Activated naive CD4-positive, alpha-beta T cell treated with Interleukin-2 at 50 U/mL for 16 hours (primary cell): ENCODE measurements at places on chromosomes 12 and 14.

- DNase-seq, result no peak
Observed at GRCh38 chr14:73027546-73027945, 640 bp upstream of the ZFYVE1 start.

GRCh38 chr12:42119085-42119633, 25.5 kb downstream of the GXYLT1 start:
- DNase-seq, result no peak

- no peak for DNase-seq
Observed at GRCh38 chr14:100748403-100748802, 21.7 kb downstream of the DLK1 start.

DNA sequence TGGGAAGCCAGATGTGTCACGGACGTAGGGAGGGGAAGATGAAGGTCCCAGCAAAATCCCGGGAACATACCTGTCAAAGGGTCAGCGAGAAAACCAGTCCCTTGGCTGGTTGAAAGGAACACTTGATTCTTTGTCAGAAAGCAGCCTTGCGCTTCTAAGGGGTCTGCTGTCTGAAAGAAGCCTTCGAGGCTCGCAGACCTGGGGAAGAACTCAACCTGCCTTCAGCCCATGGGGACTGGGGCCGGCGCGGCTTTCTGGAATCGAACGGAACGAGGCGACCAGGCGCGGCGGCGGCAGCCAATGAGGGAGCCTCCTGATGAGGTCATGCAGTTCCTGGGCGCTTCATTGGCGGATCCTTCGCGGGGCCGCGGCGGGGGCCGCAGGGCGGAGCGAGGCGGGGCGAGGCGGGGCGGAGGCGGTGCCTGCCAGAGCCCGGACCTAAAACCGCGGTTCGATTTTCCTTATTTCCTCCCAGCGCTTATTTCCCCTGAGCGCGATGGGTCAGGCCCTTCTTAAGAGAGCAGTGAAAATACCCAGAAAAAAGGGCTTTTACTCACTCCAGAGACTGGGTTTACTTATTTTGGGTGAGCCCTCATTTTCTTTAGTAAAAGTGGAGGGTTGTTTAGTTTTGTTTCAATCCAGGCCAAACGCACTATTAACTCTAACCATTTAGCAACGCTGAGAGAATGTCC, 11.8 kb upstream of the TTC7B start:
- peak; percentile 92 for DNase-seq

GRCh38 chr12:53211476-53212381, 4.7 kb upstream of the ITGB7 start:
- no peak for DNase-seq

GRCh38 chr12:52528641-52529143, 8.5 kb upstream of the KRT5 start:
- no peak for DNase-seq

DNA sequence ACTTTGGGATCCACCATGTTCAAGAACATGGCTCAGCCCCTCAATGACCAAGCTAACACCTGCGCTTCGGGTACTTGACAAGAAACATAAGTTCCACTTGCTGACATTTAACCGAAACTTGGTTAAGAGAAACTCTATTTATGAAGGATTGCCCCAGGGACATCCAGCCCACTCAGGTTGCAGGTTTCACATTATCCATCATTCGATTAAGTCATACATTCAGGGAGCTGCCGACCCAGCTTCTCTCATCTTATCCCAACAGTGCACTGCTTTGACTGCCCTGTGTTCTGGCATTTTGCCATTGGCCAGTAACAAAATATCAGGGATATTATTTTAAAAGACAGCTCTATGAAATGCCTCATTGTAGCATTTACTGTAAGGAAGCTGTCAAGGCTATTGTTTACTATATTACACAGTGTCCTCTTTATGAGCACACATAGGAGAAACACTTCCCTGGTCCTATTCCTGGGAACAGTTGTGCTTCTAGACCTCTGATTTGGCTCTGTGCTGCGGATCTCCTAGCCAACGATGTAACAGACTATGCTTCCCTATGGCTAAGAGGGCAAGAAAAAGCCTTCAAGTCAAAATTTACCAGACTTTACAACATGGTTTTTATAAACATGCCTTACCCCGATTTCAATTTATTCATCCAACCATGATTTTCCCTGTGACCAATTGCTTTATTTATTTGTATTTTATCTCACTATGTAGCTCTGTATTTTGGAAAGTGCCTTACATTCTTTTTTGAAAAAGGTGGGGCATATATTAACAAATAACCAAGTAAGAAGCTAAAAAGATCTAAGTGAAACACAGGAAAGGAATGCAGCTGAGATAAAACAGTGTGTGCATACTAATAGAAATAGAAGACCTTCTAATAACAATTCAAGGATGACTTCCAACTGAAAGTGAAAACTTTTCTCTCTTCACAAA, 109.3 kb downstream of the ITPR2 start:
- DNase-seq, result no peak

DNA sequence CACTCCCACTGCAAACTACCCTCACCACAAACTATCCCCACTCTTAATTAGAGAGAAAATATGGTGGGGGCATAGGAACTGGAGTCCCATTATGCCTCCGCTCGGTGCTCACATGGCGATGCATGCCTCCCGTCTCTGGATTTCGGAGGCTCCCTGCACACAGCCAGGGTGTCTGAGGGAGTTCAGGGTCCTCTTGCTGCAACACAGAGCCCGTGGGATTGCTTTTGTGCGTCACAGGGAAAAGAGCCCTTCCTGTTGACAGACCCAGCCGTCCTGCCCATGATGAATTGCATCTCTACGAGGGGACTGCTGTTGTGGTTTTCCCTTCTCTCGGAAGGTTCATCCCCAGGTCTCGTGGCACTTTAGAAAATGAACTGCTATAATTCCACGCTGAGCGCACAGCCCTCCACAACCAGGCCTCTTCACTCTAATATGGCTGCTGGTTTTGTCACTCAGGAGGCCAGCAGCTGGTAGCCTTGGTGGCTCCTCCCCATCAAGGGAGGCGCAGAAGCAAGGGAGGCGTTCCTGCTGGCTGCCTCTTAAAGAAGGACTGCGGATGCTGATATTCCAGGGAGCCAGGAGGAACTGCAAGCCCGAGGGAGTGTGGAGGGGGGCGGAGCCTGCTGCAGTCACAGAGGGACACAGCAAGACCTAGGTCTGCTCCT, 158.0 kb downstream of the KCNA5 start:
- DNase-seq, result no peak

GRCh38 chr12:75099210-75099609, 110.4 kb downstream of the KCNC2 start:
- DNase-seq, result no peak

GRCh38 chr14:44720707-44721106, 213.6 kb upstream of the FSCB start:
- no peak for DNase-seq

DNA sequence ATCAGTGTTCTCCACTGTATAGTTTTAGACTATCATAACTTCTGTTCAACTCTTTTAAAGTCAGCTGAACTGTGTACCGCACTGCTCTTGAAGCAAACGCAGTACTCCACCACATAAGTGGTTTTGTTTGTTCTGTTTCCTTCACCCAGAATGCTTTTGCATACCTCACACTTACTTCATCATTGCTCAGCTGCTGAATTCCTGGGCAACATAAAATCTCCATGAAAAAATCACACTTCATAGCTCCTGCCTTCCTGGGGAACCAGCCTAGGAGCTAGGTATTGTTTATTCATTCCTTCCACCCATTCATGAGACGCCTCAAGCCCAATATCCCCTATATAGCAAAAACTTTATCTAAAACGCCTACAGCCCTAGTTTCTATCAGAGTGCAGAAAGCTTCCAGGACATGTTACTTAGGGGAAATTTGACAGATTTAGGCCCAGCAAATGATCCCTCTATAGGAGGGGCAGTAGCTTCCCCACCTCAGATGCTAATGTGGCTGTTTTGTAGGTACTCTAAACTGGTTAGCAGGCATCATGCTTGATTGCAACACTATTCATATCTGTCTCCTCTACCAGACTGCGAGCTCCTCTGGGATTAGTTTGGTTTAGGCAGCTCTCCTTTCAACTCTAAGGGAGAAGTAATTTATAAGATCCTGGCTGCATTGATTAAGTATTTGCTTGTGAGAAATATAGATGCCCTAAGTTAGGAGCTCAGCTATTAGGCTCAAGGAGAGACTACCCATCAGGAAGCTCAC, 44.5 kb downstream of the LRRC9 start:
- no peak for DNase-seq

- no peak for DNase-seq
Observed at GRCh38 chr12:104866291-104866690, 91.8 kb downstream of the SLC41A2 start.

- DNase-seq, result no peak
Observed at GRCh38 chr12:99619389-99620158, 28.0 kb upstream of the GARIN6 start.

- no peak for DNase-seq
Observed at GRCh38 chr12:15163030-15163976, 57.9 kb downstream of the RERG start.

GRCh38 chr12:107543416-107543815, 142.2 kb upstream of the PWP1 start:
- no peak for DNase-seq

GRCh38 chr12:54195737-54196347, 7.1 kb upstream of the SMUG1 start:
- DNase-seq, result no peak

- no peak for DNase-seq
Observed at GRCh38 chr12:41334390-41334789, 146.3 kb downstream of the PDZRN4 start.

DNA sequence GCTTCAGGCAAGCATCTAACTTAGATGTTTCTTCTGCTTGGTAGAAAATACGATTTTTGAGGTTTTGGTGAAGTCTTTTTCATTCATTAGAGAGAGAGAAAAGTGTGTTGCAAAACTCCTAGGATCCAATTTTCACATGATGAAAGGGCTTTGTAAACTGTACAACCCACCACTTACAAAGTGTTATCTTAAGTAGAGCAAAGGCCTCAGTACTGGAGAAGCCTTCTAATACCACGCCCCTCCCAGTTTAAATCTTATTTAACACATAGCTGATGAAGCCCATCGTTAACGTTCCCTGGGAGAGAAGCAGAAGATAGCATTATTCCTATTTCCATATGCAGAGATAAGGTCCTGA, 869 bp downstream of the APOLD1 start:
- DNase-seq, result no peak

DNA sequence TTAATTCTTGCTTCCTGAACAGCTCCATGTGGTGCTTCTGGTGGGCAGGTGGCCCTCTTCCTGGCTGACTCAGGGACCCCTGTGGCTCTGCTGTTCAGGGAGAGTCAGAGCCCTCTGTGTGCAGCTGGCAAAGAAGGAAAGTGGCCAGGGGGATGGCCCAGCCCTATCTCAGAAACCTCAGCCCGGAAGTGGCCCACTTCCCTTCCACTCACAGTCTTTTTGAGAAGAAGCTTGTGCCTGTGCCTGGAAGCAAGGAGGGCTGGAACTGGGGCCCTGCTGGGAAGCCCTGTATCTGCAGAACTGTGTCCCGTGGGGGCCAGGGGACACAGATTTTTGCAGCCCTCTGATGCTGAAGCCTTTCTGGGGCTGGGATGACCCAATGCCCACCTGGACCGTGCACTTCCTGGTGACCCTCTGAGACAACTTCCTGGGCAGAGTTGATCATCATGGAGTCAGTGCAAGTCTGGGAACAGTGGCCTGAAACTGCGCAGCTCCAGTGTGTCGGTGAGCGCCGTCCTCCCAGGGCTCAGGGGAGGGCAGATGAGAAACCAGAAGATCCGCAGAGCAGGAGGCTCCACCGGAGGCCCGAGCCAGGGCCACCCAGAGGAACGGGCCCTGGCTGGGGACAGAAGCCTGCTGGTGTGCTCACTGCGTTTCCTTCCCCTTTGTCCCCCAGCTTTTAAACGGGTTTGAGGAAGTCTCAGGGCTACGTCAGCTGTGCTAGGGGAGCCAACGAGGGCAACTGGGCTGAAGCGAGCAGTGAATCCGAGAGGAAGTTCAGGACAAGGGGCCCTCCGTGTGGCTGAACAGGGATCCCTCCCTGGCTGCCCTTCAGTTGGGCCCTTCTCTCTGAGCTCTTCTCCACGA, 217.4 kb upstream of the RTL1 start:
- no peak for DNase-seq

DNA sequence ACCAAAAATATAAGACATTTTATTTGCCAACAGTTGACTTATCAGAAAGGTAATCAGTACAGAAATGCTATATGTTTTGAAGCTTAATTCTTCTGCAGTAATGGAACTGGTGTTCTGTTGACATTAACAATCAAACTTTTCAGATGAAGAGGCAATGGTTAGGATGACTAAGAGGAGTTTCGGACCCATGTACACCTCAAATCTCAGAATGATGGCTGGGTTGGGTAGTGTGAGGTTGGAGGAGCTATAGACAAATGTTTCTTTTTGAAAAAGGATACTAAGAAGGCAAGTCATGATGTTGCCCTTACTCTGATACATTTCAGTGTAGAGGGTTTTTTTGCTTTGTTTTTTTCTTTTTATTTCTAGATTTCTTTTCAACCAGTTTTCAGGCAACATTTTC, 66.9 kb downstream of the KNTC1 start:
- DNase-seq, result no peak

- no peak for DNase-seq
Observed at GRCh38 chr14:97056086-97056485, 258.9 kb downstream of the VRK1 start.

DNA sequence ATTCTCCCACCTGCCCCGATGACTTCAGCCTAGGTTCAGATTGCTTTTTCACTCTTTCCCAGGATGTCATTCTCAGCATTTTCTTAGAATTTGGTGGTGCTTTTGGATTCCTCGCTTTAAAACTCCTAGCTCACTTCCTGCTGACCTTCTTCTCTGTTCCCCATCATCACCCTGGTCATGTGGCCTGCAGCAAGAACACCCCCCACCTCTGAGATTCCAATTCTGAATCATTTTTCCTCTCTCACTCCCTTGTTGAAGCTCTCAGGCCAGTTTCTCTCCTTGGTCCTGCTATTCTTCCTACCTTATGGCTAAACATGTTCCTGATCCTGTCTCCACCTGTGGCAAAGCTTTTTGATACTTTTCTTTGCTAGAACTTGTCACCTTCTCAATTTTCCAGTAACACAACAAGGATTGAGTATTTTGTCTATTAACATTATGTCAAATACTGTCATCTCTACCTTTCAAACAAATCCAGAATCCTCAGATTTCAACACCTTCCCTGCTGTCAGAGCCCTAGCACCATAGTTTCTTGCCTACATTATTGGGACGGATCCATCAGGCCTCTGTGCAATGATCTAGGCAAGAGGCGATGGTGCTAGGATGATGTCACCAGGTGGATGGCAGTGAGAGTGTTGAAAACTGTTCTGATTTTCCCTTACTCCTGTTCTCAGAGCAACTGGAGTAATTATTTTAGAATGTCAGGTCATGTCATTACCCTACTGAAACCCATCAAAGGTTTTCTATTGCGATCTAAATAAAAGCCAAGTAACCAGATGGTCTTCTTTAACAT, 233.7 kb downstream of the MON2 start:
- DNase-seq, result no peak

DNA sequence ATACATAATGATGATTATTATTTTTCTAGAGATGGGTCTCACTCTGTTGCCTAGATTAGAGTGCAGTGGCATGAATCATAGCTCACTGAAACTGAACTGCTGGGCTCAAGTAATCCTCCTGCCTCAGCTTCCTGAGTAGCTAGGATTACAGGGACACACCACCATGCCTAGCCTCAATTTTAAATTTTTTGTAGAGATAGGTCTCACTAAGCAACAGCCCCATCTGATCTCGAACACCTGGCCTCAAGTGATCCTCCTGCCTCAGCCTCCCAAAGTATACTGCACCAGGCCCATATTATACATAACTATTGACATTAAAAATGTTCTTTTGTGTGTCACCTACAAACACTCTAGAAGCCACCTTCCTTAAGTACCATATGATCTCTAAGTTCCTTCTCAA, 3.4 kb downstream of the TXNRD1 start:
- DNase-seq, result no peak

GRCh38 chr12:56616925-56617324, 13.2 kb downstream of the BAZ2A start:
- no peak for DNase-seq

GRCh38 chr14:99936738-99937474, 128.3 kb upstream of the EVL start:
- DNase-seq, result no peak
